NAMALWA (cell line): ENCODE measurements at places on chromosomes 5 and 9.
A peak's percentile ranks its signal among the peaks of the same experiment; 100 is the strongest.

GRCh38 chr5:2738700-2739359, 12.6 kb downstream of the IRX2 start:
- DNase-seq = no peak

DNA sequence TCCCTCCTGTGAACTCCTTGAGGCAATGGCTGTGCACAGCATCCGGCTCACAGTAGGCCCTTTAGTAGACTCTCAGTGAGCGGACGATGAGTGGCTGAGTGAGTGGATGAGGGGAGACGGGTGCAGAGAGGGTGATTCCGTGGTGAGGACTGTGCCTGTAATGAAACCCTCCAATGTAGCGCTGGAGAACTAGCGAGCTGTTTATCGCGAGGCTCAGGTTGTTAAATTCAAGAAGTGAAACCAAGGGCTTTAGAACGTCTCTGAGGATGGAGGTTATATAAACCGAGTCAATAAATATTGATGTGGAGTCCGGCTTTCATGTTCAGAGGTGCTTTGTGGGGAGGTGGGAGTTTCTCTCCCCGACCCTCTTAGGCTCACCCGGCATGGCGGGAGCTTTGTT, 53.2 kb downstream of the NSG2 start:
- peak; percentile 21 for DNase-seq

GRCh38 chr5:170623576-170624181, 119.9 kb downstream of the KCNIP1 start:
- DNase-seq = peak; percentile 45

GRCh38 chr5:42989190-42989589, 50.9 kb downstream of the ANXA2R start:
- DNase-seq = no peak

DNA sequence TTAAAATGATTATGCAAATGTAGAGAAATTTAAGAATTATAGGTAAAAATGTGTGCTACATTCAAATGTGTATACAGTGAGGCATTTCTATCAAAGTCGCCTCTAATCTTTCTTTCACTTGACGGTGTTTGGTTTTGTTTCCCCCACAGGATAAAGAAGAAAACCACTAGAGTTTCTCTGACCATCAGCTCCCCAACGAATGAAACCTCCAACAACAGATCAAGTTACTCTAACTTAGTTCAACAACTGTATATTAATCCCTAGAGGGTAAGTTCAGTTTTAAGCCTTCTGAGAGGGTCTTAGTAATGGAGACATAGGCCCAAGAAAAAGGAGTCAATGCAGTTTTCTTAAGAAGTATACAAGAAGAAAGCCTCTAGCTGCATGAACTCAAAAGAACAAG, 11.5 kb upstream of the MYOT start:
- no peak for DNase-seq

DNA sequence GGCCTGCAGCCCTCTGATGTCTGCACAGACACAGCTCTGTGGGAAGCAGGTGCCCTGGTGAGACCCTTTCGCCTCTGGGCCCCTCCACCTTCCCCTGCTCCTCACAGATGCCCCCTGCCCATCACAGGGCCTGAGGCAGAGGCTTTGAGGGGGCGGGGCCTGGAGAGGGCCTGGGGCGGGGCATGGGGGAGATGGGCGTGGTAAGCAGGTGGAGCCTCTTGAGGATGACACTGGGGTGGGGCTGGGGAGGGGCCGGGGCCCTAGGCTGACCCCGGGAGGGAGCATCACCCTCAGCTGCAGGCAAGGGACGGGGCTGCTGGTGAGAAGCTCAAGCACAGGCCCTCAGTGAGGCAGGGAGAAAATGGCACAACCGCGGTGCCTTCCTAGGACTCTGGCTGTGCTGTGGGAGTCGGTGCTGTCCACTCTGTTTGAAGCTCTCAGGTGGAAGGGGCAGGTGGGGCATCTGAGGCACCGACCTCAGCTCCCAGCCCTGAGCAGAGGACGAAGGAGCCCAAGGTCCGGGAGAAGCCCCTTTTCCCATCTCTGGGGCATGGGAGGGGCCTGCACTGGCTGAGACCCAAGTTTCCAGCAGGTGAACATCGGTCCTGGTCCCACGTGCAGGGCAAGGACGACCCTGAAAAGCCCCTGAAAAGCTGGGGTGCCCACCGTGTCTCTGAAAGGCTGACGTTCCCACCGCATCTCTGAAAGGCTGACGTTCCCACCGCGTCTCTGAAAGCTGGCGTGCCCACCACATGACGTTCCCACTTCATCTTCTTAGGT, 17.5 kb upstream of the SLC9A3 start:
- DNase-seq = peak; percentile 43

- DNase-seq = no peak
Observed at GRCh38 chr9:135370411-135371375, 108.9 kb upstream of the PPP1R26 start.

DNA sequence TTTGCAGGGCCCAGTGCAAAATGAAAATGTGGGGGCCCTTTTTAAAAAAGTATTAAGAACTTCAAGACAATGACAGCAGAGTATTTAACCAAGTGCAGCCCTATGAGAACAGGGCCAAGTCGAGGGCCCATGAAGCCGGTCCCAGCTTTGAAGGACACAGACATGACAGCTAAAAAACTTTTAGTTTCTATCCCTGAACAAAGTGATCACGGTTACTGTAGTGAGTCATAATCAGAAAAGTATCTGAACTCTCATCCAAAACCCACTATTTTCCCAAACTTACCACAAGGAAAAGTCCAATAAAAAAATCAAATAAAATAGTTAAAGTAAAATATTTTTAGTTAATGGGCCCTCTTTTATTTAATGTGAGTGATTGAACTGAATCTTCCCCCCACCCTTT, 126.0 kb downstream of the MEF2C start:
- DNase-seq = no peak

DNA sequence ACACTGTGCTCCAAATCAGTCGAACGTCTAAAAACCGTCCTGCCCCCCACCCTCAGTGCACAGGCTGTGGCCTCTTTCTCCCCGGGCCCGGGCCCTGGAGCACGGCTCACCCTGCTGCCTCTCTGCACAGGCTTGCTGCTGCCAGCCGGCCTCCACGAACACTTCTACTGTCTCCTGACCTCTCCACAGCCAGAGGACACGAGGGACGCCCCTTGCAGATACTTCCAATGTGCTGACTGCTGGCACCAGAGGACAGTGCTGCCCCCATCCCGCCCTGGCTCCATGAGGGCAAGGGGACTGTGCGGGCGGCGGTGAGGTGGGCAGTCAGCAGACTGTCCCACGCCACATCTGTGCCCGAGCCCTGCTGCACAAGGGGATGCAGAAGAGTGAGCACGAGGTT, 174.8 kb downstream of the COL23A1 start:
- no peak for DNase-seq

- no peak for DNase-seq
Observed at GRCh38 chr5:180599590-180599914, 8.3 kb upstream of the SCGB3A1 start.

DNA sequence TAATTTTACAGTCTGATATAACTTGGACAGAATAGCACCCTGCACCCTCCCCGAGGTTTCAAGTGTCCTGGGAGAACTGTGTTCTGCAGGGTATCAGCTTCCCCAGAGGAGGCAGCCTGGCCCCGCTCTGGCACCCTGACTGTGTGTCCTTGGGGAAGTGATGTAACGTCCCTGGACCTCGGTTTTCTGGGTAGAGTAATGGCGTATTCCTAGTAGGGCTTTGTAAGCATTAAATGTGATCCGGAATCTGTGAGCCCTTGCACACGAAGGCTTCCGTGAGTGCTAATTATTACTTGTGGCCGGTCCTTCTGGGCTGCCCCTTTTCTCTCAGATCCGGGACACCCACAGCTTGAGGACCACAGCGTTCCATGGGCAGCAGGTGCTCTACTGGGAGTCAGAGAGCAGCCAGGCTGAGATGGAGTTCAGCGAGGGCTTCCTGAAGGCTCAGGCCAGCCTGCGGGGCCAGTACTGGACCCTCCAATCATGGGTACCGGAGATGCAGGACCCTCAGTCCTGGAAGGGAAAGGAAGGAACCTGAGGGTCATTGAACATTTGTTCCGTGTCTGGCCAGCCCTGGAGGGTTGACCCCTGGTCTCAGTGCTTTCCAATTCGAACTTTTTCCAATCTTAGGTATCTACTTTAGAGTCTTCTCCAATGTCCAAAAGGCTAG, 1.0 kb upstream of the CACFD1 start:
- no peak for DNase-seq

GRCh38 chr5:132854301-132854700, 12.0 kb downstream of the GDF9 start:
- DNase-seq = no peak

DNA sequence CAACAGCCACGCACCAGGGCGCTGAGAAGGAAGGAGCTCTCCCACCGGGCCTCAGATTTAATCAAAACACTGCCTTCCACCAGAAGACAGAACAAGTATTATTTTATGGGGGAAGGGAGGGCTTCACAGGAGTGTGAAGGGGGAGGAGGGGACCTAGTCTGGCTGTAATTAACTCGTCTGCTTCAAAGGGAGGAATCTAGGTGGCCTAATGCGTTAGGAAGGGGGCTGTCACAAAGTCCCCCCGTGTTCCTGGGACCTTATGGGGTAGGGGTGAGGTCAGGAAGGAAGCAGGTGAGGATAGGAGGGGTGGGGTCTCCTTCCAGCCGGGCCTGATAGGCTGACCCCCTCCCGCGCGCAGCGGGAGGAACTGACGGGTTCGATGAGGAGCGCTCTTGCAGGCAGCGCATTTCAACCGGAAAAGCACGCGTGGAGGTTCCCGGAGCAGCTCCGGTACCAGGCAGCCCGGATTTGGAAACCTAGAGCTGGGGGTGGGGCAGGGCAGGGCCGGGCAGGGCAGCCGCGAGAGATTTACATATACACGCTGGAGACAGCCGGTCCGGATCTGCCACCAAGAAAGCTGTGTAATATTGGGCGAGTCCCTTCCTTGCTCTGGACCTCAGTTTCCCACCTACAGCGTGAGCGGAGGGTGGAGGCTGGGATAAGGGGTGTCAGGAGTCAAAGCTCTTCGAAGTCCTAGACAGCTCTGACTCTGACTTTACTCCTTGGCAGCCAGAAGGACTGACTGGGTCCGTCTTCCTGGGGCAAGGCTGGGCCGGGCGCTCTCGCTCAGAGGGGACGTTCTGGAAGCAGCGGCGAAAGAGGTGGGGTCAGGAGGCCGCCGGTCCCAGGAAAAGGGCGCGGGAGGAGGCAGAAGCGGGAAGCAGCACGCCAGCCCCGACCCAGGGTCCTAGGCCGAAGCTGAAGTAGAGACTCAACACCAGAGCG, 1.8 kb downstream of the SHB start:
- no peak for DNase-seq

GRCh38 chr5:177445052-177445916, 1.3 kb upstream of the PRR7 start:
- no peak for DNase-seq

GRCh38 chr9:35954942-35955546, 2.9 kb downstream of the OR2S2 start:
- DNase-seq = peak; percentile 84
